Activated CD4-positive, alpha-beta T cell treated with anti-CD3 and anti-CD28 coated beads, Interleukin-10, Interleukin-2, amounts not matched to agents 100 ng/mL and 50 ng/mL, durations not matched to agents 16 hours and 8 hours (primary cell): ENCODE measurements at places on chromosomes 5 and 9.

- DNase-seq = no peak
Measured at GRCh38 chr5:92795633-92796032, 785.4 kb downstream of the NR2F1-AS1 start.

- no peak for DNase-seq
Measured at GRCh38 chr5:131563434-131564228, 71.4 kb downstream of the RAPGEF6 start.

DNA sequence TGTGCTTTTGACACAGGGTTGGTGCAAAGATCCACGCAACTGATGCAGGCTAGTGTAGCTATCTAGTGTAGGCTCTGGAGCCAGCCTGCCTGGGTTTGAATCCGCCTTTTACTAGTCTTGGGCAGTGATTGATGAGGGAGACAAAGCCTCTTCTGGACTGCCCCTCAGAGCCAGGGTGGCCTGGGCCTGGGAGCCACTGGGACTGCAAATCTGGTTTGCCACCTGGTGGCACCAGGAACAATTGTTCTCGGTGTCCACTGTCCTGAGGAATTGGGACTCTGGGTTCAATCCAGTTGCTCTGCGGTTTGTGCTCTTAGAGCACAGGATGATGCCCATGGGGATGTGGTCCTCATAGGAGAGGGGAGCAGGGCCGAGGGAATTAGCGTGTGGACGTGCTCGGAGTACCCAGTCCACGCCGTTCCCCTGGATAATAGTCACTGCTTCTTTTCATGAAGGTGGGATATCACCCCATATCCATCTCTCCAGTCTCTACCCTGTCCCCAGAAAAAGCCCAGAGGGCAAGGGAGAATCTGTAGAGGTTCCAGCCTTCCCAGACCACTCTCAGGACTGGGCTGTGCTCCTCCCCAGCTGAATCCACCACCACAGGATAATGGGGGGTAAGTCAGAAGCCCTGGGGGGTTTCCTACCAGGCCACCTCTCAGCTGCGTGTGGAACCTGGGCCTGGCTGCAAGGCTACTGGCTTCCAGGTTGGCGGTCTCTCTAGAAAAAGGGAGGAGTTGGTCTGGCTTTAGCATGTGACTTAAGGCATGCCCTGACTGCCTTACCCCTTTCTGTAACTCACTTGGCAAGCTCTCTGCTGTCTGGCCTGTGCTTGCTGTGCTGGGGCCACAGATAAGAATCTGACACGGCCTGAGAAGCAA, 1.9 kb downstream of the B4GALT7 start:
- no peak for DNase-seq

- no peak for DNase-seq
Measured at GRCh38 chr9:2502760-2503159, 118.8 kb upstream of the VLDLR start.

DNA sequence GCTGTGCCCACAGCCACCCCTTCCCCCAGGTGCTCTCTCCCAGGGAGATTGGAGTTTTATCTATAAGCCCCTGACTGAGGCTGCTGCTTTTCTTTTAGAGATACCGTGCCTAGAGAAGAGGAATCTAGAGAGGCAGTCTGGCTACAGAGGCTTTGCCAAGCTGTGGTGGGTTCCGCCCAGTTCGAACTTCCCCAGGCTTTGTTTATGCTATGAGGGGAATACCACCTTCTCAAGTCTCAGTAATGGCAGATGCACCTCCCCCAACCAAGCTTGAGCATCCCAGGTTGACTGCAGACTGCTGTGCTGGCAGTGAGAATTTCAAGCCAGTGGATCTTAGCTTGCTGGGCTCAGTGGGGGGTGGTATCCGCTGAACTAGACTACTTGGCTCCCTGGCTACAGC, 157.4 kb downstream of the CAAP1 start:
- no peak for DNase-seq

DNA sequence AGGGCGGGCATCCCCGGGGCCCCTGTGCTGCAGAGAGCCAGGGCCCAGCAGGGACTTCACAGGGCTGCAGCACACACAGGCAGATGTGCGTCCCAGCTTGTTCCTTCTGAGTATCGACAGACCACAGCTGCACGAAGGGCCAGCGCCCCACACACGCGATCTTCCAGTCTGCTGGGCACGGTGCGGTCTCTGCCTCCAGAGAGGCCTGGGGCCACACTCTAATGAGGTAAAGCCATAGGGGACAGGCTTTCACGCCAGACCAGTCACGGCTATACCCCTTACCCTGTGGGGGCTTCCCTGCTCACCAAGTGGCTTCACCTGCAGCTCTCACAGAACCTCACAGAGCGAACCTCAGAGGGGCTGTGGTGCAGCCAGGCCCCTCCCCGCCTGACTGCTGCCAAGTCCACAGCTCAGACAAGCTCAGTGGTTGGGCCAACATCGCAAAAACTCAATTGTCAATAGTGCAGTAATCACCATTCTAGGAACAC, 82.2 kb downstream of the SHB start:
- no peak for DNase-seq

DNA sequence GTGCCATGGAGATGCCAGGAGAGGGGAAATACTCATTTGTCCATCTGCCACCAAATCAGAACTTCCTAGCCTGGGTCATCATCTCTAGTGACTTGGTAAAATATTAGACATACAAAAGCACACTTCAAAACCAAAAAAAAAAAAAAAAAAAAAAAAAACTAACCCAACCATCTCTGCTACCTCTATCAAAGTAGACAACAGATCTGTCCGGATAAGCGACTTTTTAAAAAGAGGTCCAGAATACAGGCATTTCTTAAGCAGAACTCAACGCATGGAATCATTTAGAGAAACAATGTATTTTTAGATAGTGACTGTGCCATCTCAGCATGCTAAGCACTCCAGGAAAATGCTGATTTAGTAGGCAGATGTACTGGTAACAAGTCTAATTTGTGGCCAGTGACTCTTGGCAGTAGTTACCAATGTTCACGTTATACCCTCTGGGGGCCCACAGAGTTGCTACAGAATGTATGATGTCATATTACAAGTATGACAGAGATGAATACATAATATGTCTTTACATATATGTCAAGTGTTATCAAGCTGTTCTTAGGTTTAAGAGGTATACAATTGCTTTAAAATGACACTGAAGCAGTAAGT, 107.8 kb downstream of the SMIM23 start:
- DNase-seq = no peak

DNA sequence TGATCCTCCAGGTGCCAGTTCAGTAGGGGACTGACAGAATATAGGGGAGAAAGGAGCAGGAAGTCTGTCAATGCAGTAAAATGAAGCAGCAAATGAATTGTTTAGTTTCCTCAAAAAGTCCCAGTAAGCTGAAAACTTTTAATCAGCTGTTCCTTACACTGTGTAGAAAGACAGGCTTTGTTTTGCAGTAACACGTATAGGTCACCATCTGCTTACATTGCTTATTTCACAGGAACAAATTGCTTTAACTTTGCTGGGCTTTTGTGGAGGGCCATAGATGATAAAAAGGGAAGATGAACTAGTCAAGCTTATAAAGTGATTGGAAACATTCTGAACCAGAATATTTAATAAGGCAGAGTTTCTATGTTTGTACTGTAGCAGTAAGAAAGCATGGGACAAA, 331.3 kb upstream of the RFX3 start:
- no peak for DNase-seq

GRCh38 chr9:123997665-123998277, 13.8 kb upstream of the LHX2 start:
- DNase-seq = peak; percentile 40

GRCh38 chr9:89598926-89599325, 5.9 kb upstream of the GADD45G start:
- no peak for DNase-seq

GRCh38 chr5:39466846-39467245, 42.1 kb upstream of the DAB2 start:
- DNase-seq = no peak

GRCh38 chr5:71782393-71782770, 63.3 kb downstream of the CARTPT start:
- no peak for DNase-seq

GRCh38 chr9:121949766-121950165, 143.3 kb downstream of the TTLL11 start:
- no peak for DNase-seq
